GM10248 (cell line): ENCODE measurements at places on chromosomes 7 and 10.

- DNase-seq: no peak
Measured at GRCh38 chr10:11284291-11285085, 266.8 kb downstream of the CELF2 start.

DNA sequence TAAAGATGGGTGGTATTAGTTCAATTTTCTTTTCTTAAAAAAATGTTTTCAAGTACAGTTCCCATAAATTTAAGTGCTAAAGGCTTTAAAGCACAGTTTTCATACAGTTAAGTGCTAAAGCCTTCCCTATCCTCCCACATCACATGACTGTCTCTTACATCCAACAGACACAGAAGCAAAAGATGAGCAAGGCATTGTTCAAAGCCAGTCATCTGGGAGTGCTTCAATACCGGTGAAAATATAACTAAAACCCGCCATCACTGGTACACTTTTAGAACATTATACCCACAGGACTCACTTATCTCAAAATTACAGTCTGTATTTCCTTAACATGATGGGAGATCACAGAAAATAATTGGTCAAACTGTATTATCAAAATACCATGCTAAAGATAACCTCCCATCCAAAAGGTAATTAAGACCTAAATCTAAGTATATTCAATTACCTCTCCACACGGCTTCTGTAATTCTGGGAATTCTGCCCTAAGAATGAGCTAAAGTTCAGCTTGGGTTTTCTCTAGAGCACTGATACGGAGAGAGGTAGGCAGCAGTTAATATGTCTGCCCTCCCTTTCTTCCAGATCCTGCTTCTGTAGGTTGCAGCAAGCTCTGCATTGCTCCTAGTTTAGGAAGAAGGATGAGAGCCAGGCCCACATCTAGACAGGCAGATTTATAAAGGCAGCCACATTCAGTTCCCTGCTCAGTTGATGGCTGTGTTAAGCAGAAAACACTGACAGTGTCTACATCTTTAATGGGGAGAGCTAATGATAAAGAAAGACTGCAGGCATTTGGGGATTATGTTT lies 474.8 kb upstream of the PFKP start:
- DNase-seq: no peak

DNA sequence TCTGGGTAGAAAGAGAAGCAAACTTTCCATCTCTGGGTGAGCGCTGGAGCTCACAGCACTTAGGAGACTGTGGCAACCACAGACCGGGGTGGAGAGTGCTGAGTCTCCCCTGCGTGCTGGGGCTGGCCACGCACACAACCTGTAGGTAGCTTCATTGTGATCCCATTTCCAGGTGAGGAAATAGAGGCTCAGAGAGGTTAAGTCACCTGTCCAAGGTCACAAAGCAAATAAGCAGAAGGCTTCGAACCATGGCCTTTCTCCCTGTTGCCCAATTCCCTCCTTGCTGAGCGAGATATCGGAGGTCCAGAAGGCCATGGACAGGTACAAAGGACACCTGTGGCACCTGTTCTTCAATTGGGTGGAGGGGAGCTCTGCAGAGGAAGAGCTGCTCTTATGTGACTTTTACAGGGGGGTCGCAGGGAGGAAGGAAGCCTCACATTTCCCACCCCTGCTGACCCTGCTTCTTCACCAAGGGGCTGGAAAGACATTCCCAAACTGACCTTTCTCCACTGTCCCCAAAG lies 39.4 kb downstream of the ZCCHC24 start:
- no peak for DNase-seq

DNA sequence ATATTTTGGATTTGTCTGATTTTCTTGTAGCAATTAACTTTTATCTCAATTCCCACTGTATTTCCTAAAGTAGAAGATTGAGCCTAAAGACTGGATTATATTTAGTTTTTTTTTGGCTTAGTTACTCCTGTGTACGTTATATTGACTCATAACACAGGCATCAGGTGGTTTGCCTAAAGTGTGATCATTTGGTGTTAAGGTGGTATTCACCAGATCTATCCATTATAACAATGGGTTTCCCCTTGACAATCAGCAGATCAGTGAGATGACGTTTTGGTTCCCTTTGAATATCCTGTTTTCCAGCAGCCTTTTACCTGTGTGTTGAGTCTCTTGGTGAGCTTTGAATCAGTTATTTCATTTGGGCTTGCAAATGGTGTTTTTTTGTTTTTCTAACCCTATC lies 18.1 kb downstream of the MAPK8 start:
- no peak for DNase-seq

GRCh38 chr7:10083766-10084165 lies 889.9 kb upstream of the PHF14 start:
- DNase-seq: no peak

DNA sequence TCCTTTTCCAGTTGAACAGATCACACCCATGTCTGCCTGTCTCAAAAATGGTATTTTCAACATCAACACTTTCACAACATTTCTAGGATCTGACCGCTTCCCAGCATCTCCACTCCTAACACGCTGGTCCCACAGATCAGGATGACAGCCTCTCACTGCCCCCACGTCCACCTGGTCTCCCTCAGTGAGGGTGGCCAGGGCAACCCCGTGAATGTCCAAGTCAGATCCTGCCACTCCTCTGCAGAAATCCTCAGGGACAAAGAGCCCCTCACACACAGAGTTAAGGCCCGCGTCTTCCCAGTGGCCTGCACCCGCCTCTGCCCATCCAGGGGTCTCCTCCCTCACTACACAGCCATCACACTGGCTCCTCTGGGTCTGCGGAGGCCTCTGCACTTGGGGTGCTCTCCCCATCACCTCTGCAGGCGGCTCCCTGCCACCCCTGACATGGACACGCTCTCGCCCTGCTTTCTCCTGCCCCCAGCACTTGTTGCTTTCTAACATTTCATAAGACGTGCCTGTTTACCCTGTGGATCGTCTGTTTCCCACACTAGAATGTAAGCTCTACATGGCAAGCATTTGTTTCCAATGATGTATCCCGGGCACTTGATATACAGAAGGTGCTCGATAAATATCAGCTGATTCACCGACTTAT lies 20.0 kb downstream of the GNA12 start:
- no peak for DNase-seq

GRCh38 chr7:103148994-103149807 lies at the start of gene NAPEPLD:
TSS of gene NAPEPLD (minus strand) at chr7:103149099. CDS start at chr7:103128776, 20,323 bp downstream.
- peak; percentile 85 for DNase-seq
